ENCODE measurements at places on chromosomes 5 and 9.

DNA sequence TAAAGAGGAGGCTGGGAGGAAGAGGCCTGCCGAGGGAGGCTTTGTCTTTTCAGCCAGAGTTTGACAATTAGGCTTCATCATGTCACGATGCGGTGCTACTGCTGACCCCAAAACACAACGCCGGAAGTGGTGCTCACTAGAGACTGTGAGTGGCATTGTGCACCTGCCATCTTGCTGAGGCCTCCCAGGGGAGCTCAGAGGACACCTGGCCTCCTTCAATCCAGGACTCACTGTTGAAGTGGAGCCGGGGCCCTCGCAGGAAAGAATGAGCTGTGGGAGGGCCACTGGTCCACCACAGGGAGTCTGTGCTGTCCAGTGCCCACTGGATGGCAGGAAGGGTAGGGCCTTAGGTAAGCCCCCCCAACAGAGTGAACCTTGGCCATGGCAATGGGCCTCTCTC, 12.7 kb upstream of the SLC25A48 start:
- peak; percentile 6 for ATAC-seq

GRCh38 chr5:124671193-124671592, 75.2 kb downstream of the ZNF608 start:
- no peak for ATAC-seq

DNA sequence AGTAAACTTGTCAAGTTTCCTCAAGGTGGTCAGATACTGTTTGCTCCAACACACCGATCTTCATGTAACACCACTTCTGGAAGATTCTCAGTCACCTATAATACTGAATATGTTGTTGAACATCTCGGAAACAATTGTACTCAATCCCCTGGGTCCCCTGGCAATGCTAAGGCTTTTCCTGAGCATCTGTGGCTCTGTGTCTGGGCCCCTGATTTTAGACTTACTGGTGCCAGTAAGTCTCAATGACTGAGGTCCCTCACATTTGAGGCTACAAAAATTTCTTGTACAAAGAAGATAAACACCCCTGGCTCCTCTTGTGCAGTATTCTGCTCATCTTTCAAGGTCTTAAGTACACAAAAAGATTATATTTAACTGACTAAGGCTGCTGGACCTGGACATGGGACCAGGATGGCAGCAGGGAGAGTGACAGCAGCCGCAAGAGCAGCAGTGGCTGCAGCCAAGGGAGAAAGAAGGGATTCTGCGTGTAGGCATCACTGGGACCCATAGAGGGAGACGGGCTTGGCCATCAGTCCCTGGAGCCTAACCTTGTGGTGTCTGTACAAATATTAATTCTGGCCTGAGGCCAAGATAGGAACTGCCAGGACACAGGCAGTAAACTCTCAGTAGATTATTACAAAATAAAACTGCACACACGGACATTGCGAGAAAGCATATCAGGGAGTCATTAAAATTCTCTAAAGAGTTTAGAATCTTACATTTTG, 49.0 kb upstream of the TNPO1 start:
- no peak for ATAC-seq

DNA sequence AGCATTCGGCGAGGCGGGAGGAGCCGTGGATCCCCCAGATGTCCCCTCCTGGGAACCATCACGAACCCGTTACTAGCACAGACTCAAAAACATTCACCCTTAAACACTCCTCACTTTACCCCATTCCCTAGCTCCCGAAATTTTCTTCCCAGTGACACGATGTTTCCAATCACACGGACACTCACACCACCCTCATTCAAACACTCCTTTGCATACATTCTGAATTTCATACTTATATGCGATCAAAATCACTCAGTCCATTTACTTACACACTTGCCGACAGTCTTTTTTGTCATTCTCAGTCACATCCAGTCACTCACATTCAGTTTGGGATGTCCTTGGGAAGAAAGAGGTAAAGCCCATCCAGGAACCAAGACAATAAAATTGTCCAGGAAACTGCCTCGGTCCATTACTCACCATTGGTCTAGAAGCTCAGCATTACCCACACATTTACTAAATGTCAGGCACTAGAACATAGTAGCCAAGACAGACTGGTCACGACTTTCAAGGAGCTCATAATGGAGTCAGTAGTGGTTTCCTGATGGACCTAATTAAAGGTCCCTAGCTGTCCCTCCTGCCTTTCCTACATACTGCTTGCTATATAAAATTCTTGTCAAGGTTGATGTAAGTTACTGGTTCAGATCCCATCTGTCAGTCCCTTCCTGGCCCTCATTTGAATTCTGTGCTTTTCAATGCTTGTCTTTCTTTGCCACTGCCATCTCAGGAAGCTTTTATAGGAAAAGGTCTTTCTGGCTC, 574 bp downstream of the SLC35A4 start:
- no peak for ATAC-seq

DNA sequence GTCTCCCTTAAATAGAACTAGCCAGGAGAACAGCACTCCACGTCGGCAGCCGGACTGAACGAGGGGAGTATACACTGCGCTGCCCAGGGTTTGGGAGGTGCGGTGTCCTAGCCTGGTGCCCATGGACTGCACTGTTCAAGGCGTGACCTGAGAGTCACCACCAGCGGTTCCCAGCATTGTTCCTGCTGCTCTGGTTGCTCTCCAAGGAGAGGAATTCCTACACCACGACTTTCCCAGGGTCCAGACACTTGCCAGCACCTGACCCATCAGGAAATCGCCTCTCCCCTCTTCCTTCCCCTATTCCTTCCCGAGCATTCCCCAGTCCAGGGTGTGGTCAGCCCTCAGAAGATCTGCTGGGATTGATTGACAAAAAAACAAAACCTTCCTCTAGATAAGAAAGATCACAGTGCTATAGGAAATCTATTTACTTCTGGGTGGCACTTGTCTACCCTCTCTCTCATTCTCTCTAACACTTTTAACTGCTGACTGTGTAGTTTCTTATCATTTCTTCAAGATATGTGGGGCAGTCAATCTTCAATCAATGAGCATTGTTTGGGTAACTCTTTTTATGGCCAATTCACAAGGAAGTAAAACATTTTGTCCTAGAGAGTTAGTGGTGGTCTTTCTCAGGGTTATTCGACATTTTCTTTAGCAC, 297.8 kb upstream of the ACTBL2 start:
- ATAC-seq: no peak

DNA sequence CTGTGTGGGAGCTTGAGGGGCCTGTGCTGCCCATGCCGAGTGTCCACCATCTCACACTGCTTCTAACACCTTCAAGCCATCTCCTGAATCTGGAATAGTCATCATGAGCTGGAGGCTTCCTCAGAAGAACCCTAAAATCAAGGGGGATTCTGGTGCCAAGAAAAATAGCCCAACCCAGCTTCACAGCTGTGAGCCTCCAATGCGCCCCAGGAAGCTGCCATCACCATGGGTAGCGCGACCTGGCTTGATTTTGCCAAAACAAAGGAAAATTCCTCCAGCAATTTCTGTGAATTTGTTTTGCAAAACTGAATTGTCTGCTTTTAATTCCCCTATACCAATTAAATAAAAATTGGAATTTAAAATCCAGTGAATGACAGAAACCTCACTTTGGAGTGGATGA, 6.2 kb upstream of the TIFAB start:
- no peak for ATAC-seq

DNA sequence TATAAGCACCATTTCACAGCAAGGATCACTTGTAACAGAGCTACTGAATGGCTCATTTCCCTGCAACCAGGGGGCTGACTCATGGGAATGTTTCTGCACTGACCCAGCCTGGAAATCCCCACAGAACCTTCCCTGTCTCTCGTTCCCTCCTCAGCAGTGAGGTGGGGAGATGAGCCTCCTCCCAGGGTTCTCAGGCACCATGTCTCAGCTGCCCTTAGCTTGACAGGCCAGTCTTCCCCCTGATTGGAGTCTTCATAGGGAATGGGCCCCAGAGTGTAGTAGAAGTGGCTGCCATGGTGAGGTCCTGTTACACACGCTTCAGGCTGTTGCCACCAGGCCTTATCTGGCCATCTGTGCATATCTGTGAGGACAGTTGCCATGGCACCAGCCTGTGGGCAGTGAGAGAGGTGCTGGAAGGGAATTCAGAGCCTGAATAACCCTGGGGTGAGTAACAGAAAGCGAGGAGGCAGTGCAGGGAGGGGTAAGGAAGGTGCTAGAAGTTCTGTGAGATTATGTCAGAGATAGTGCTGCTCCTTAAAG, 324.4 kb downstream of the ENC1 start:
- peak; percentile 59 for ATAC-seq

GRCh38 chr9:97039514-97039860, 545 bp upstream of the CTSV start:
- ATAC-seq: no peak

DNA sequence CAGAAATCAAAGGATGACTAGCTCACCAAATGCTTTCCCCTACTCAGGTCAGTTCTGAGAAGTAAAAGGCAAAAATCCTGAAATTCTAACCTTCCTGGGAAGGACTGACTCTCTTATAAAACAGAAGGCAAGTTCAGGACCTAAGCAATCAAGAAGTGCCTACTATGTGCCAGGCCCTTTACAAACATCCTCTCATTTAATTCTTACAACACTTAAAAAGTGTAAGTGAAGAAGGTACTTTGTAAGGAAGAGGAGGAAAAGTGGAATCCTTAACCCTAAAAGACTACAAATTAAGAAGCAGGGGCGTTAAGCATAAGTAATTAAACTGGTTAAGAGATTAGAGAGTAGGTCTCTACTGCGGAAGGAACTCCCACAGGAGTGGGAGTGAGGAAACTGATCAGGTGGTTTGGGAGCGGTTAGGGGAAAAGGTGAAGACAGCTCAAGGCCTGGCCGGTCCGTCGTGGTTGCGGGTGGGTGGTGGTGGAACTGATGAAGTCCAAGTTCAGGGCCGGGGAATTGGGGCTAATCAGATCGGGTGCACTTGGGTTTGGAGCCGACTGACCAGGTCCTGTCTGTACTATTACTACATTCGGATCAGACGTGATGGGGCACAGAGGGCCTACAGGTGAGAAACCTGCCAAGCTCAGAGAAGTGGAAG, 839 bp downstream of the MED27 start:
- ATAC-seq: peak; percentile 44

DNA sequence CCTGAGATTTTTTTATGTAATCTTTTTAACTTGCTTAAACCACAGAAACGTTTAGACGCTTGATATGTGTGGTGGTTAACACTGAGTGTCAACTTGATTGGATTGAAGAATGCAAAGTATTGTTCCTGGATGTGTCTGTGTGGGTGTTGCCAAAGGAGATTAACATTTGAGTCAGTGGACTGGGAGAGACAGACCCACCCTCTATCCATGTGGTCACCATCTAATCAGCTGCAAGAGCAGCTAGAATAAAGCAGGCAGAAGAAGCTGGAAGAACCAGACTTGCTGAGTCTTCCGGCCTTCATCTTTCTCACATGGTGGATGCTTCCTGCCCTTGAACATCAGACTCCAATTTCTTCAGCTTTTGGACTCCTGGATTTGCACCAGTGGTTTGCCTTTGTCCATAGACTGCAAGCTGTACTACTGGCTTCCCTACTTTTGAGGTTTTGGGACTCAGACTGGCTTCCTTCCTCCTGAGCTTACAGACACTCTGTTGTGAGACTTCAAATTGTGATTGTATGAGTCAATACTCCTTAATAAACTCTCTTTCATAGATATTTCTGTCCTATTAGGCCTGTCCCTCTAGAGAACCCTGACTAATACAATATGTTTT, 816.0 kb upstream of the CDH9 start:
- no peak for ATAC-seq

DNA sequence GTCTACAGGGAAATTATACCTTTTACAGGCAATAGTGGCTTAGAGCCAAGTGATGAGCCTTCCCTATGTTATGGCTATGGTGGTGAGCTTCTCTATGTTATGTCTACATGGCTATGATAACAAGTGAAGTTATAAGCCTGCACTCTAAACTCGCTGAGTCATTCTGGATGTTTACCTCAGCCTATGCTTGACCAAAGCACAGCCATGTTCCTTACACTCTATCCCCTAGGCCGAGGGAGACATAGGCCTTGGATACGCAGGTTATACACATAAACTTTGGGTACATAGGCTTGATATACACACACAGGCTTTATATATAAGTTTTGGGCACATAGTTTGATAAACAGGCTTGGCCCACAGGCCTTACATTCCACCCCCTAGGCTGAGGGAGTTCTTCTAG, 13.8 kb downstream of the DMAC1 start:
- ATAC-seq: no peak

DNA sequence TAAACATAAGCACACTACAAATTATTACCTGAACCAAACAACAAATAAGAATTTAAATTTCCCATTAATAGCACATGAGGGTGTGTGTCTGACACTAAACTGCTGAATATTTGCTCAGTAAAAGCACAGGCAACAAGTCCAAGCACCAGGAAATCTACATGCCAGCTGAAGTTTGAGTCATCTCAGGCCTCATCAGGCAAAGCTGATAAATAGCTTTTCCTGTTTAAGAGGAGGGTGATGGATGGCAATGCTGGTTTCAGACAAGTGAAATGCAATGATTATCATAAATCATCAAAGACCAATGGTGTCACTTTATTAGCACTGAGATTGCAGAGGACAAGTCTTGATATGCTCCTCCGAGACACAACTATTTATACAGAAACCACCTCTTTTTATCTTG, 1668.0 kb upstream of the C9orf72 start:
- ATAC-seq: peak; percentile 51

DNA sequence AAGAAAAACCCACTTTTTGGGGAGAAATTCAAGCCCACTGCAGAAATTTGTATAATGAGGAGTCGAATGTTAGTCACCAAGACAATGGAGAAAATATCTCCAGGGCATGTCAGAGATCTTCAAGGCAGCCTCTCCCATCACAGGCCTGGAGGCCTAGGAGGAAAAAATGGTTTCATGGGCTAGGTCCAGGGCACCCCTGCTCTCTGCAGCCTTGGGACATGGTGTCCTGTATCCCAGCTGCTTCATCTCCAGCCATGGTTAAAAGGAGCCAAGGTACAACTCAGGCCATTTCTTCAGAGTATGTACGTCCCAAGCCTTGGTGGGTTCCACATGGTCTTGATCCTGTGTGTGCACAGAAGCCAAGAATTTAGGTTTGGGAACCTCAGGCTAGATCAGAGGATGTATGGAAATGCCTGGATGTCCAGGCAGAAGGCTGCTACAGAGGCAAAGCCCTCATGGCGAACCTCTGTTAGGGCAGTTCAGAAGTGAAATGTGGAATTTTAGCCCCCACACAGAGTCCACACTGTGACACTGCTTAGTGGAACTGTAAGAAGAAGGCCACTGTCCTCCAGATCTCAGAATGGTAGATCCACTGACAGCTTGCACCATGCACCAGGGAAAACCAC, 561.4 kb downstream of the ISL1 start:
- no peak for ATAC-seq

DNA sequence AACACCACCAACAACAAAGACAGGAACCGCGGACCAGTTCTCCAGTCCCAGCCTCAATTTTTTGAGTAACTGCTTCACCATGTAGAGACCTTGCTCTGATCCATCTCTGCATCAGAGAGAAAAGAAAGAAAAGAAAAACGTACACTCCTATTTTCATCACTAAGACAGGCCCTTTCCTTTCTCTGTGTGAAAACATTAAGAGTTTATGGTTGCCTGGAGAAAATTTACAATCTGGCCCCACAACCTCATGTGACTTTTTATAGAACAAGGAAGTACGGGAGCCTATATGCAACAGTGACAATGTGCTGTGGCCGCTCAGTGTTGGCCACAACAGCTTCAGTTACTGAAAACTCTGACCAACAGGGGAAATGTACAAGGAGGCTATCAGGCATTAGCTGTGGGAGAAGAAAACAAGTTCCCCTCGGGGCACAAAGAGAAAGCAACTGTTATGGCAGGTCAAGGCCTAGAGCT, 272.9 kb upstream of the PTGER4 start:
- ATAC-seq: no peak
